CD4-positive, alpha-beta T cell treated with Interleukin-21 for 1 hour (primary cell): ENCODE measurements at places on chromosomes 12 and 14.
A peak's percentile ranks its signal among the peaks of the same experiment; 100 is the strongest.

- no peak for DNase-seq
Measured at GRCh38 chr12:91007531-91008290, 2.9 kb upstream of the EPYC start.

GRCh38 chr12:26369588-26369987, 174.2 kb downstream of the SSPN start:
- no peak for DNase-seq

DNA sequence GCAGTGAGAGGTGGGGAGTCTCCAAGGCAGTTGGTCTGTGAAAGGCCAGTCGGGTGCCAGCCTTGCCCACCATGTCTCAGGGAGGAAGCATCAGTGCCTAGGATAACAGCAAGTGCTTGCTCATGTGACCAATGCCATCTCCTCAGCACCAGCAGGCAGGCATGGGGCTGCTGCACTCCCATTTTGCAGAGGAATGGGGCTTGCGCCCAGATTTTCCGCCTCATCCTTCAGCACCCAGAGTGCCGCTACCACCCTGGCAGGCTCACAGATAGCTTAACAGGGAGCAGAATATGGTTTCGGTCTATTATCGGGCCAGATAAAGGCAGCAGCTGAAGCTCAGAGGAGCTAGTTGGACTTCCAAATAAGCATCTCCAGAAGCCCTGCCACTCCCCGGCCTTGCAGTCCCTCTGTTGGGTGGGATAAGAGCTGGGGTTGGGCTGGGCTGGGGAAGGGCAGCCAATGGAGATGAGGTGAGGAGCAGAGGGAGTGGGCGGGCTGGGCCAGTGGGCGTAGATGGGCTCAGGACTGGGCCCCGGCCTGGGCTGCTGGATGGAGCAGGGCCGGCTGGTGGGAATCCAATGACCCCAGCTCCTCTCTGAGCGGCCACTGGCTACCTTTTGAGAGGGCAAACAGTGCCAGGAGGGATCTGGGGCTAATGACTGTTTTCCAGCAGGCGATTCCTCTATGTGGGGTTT, 8.4 kb upstream of the KRT80 start:
- no peak for DNase-seq

- DNase-seq, result no peak
Measured at GRCh38 chr12:67067453-67068203, 201.5 kb upstream of the CAND1 start.

DNA sequence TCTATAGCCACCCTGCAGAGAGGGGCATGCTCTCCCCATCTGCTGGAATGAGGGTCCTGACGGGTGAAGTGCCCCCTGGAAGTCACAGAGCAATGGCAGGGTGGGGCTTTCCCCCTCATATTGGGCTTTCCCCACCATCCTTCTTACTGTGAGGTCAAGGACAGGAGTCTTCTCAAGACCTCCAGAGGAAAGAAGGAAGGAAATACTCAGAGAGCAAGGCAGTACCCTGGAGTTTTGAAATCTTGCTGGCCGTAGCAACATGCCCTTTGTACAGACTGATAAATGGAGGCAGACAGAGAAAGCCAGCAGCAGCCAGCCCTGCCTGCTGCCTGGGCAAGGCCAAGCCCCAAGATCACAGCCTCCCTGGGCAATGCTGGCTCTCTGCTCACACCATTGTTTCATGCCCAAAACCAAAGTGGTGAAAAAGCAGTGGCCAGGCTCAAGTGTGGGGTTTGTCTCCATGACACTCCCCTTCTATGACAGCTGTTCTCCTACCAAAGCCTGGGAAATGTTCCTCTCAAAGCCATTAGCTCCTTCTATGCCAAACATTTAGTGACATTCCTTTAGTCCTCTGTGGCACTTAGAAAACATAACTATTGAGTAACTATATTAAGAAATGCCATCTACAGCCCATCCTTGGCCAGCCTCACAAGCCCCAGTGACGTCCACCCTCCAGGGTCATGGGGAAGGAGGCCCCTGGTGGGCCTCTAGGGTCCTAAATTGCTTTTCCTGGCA, 13.2 kb upstream of the ITPK1 start:
- no peak for DNase-seq

DNA sequence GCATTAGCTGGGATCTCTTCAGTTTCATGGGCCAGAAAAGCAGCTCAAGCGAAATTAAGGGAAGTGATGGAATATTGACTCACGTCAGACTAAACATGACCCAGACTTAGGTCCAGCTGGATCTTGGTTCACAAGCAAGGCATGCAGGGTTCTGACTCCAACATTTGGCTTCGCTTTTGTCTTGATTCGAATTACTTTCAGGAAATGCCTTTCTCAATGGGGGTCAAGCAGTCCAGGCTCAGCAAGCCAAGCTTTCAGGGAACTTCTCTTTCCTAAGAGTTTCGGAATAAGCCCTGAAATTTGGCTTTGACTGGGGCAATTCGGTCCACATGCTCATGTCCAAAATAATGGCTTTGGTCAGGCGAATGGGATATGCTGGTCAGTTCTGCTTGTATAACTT, 678.7 kb upstream of the TMEM132C start:
- no peak for DNase-seq

- DNase-seq, result no peak
Measured at GRCh38 chr12:63930971-63931370, 86.5 kb downstream of the SRGAP1 start.

GRCh38 chr14:36021591-36022320, 154.8 kb downstream of the PTCSC3 start:
- DNase-seq, result no peak

GRCh38 chr14:45807178-45807899, 554.3 kb upstream of the MIS18BP1 start:
- no peak for DNase-seq

- no peak for DNase-seq
Measured at GRCh38 chr12:46982629-46983392, 96.6 kb upstream of the PCED1B start.

DNA sequence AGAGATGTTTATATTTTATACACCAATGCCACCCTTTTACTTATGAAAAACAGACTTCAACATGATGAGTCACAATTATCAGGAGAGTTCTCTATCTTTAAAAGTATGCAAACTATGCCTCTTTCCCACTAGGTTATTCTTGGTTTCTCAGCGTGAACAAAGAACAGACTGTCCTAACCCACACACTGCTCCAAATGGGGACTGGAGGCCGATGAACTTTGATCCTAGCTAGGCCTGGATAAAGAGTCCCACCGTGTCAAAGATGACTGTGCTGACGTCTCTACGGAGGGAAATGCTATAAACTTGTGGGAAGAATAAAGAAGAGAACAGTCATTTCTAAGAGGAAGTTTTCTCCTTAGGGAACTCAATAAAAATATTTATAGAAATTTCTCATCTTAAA, 160.1 kb downstream of the EPS8 start:
- DNase-seq, result no peak

DNA sequence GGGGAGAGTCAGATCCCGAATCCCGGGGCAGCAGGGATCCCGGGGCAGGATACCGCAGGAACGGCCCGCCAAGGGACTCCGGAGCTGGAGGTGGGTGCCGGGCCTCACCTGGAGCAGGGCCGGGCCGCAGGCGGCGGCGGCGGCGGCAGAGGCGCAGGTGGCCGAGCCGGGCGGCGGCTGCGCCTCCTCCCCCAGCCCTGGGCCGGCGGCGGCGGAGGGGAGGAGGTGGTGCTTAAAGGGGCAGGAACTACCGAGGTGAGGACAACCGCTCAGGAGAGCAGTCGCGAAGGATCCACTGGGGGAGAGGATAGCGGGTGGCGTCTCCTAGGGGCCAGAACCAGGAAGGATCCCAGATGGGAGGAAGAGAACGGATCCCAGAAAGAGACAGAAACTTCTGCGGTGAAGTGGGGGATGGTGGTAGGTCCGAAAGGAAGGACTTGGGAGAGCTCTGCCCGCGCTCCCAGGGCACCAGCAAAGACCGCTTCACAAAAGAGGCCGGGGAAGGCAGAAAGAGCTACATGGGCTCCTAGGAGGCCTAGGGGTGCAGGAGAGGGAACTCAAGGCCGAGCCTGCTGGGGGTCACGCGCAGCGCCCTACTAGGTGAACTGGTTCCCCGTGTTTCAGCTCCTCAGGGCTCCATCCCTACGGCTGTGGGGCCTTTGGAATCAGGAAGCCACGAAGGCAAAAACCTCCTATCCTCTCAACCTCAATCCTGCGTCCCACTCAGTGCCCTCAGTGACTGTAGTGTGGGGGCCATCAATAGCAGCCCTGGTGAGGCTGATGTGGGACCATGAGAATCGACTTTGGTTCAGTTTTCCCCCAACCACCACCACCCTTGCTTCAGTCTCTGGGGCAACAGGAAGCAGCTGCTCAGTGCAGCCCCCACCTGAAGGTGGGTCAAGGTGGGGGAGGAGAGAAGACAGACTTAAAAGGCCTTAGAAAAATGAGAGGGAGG, 5.0 kb upstream of the BAZ2A start:
- peak; percentile 71 for DNase-seq

DNA sequence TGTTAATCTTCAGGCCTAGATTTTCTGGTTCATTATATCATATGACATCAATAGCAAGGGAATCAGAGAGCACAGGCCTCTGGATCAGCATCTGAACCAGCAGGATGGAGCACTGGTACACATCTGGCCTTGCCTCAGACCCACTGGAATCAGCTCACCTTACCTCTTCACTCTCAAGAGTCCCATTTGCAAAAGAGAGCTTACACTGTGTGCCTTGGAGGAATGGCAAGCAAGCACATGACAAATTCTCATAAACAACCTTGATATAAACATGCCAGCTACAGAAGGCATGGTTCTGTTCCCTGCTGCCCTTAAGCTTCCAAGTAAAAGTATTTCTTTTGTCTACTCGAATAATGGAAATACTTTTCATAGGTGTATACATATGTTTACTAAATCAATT, 128.6 kb upstream of the CPM start:
- DNase-seq, result no peak

- DNase-seq, result peak; percentile 78
Measured at GRCh38 chr12:123237646-123238329, 4.6 kb downstream of the MTRFR start.

DNA sequence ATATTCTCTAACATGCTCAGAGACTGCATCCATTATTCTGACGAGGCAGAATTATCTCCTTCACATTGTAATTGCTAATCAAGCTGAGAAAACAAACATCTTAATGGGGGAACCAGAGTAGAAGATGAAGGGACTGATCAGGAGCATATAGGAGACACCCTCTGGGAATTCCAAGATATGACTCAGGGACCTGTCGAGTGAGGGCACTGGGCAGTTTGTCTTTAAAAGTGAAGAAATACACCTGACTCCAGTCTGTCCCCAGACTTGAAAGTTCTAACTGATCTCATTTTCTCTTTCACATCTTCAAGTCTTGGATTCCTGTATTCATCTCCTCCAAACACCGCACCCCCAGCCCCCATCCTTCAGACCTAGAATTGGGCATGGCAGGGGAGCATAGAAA, 226.9 kb upstream of the PLXNC1 start:
- DNase-seq, result no peak

DNA sequence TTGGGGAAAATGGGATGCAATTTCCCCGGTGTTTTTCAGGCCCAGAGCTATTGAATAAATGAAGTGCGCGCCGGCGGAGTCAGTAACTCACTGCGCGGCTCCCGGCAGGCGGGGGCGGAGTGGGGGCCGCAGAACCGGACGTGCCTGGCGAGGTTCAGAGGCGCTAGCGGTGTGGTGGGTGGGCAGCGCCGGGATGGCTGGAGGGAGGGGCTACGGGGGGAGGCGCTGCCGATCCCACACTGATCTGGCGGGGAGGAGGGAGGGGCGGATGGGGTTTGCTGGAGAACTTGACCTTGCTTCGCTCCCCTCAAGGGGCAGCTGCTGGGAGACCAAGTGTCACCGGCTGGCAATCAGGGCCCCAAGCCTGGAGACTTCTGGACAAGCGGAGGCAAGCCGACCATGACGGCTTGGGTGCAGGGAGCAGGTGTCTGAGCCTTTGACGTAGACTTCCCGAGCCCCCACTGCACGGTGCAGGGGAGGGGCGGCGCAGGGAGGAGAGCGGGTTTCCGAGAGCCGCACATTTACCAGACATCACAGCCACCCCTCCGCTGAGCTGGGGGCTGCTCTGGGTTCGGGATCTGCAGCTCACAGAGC, 174.1 kb upstream of the RTL1 start:
- DNase-seq, result no peak

GRCh38 chr14:81772381-81772780, 238.7 kb upstream of the SEL1L start:
- DNase-seq, result no peak

DNA sequence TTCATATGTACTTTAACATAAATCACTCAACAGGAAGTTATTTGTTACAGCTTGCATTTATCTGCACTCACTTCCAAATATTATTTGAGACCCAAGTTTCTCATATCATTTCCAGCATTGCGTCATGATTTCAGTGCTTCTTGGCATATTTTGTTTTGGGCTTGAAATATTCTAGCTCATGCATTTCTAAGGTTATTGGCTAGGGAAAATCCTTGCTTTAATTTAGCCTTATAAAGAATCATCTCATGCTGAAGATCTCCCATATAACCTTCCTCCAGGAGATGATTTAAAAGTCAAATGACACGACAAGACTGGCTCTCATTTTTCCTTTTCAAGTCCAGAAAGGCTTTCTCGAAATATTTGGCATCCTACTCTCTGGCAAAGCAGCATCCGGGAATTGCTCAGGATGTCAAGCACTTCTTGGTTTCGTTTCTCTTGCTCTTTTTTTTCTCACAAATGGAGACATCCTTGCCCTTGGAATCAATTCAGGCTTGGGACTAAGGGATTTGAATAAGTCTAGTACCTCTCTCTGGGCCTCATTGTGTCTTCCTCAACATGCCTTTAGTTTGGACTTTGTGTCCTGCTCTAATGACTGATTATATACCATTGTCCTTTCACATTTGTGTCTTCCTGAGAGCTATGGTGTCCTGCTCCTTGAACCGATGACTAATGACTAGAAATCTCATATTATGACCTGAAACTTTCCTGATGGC, 295.0 kb downstream of the RMST start:
- DNase-seq, result no peak

DNA sequence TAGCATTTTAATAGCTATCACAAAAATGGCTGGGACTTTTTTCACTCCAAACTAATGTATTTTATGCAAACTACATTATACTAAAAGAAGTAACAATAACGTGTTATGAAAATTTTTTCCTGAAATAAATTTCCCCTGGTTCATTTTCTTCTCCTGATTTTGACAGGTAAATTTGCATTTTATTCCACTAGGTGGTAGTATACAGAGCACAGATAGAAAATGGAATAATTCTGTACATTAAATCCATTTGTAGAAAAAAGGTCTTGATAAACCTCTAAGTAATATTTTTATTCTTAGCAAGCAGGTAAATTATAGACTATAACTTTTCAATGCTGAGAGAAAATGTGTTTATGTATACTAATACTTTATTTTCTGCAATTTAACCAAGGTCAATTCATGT, 96.5 kb downstream of the BCAT1 start:
- no peak for DNase-seq

DNA sequence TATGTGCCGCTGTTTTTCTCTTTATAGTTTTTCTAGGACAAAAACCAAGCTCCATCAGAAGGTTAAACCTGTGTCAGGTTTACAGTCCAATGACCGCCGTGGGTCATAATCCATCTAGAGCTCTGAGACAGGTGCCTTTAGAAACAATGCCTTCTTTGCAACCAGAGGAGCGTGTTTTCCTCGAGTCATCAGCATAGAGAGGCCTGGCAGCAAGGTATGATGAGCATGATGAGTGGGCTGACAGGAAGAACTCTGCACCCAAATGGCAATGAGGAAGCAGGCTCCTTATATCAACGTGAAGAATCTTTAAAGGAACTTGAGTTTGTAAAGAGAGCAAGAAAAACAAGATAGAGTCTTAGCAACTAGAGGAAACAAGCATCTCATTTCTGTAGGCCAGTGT, 60.5 kb upstream of the NUDT4 start:
- no peak for DNase-seq

GRCh38 chr12:109557200-109557599, 16.1 kb downstream of the MMAB start:
- no peak for DNase-seq
